Stimulated activated CD8-positive, alpha-beta memory T cell treated with anti-CD3 and anti-CD28 coated beads, Interleukin-2, amount 100 ng/mL, for 48 hours (primary cell): ENCODE measurements at places on chromosomes 6 and 20.

DNA sequence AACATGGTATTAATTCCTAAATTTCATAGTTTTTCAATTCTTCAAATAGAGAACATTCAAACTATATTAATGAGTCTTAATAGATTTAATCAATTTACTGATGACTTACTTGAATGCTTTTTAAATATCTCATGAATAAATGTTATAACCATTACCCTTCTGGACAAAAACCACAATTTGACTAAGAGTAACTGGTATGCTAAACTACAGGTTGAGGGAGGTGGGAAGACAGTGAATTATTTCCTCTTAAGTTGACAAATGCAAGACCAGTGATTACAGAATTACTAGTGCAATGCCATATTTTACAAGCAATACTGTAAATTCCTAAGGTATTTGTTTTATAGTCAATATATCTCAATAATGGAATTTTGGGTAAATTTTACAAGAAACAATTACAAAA, 65.1 kb downstream of the REV3L start:
- no peak for DNase-seq

DNA sequence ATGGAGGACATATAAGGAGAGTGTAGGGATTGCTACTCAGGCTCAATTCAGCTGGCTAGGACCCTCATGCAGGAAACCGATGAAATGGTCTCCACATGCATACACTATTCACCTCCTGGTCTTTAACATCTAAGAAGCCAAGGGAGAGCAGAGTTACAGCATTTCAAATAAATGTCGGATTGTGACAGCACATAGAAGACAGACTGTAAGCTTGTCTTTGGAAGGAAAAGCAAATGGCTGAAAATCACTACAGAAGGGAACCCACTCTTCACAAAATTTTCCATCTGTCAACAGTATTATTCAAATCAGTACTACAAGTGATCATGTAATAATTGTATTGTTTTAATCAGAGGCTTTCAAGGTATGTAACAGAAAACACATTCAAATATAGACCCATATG, 72.9 kb downstream of the ATG5 start:
- DNase-seq = no peak

- DNase-seq = no peak
Observed at GRCh38 chr6:132445201-132445951, 44.1 kb upstream of the MOXD1 start.

DNA sequence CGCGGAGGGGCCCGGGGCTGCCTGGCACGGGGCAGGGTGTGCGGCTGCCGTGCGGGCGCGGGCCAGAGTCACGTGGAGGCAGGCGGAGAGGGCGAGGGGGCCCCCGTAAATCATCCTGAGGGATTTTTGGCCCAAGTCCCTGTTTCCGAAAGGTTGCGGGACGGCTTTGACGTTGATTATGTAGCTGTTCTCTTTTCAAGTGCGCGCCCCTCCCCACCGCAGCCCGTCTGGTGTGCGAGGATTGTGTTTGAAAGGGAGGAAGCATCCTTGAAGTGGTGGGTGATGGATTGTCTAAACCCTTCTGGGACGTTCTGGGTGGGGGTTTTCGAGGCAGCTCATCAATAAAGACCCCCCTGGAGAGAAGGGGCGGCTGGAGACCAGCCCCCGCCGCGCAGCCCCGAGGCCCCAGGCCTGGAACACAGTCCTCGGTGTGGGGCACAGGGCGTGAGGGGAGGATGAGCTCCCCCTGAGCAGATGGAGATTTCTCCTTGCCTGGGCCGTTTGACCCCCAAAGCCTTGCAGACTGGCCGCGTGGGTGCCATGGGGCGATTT, 7.0 kb upstream of the FOXF2 start:
- DNase-seq = no peak

- no peak for DNase-seq
Observed at GRCh38 chr20:23152308-23152892, 66.3 kb upstream of the CD93 start.

GRCh38 chr6:71478834-71479541, 190.4 kb downstream of the OGFRL1 start:
- DNase-seq = no peak

- no peak for DNase-seq
Observed at GRCh38 chr6:63395381-63395780, 75.6 kb upstream of the LGSN start.

DNA sequence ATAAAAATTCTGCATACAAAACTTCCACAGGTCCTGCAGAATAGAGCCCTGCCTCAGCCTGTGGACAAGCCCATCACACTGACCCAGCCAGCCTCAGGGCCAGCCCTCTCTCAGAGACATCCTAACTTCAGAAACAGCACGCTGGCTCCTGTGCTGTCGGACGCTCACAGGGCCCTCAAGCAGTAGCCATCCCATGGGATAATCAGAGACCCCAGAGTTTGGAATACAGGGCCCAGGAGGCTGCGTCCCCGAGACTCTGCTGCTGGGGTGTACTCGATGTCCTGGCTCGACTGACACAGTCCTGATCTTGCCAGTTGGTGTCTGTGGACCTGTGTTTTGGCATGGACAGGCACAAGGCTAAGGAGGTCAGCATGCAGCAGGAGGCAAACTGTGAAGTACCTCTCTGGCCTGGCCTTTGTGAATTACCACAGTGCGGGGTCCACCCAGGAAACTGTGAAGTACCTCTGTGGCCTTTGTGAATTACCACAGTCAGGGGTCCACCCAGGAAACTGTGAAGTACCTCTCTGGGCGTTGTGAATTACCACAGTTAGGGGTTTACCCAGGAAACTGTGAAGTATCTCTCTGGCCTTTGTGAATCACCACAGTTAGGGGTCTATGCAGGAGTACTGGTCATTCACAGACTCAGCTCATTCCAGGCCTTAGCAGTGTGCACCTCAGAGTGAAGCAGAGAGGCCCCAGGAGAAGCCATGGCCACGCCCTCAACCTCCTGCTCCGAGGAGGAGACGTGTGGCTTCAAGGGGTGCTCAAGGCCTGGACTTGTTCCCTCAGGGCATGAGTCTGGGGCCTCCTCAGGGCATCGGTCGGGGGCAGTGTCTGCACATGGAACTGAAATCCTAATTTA, 212.4 kb downstream of the SYNDIG1 start:
- DNase-seq = no peak

- DNase-seq = no peak
Observed at GRCh38 chr20:33522256-33522820, 32.4 kb downstream of the CBFA2T2 start.
